NCI-H524 treated with DMSO at 0.1 percent for 48 hours (cell line): ENCODE measurements at places on chromosomes 5 and 9.

- DNase-seq, result no peak
Measured at GRCh38 chr5:122085041-122085440, 7.0 kb upstream of the LOX start.

DNA sequence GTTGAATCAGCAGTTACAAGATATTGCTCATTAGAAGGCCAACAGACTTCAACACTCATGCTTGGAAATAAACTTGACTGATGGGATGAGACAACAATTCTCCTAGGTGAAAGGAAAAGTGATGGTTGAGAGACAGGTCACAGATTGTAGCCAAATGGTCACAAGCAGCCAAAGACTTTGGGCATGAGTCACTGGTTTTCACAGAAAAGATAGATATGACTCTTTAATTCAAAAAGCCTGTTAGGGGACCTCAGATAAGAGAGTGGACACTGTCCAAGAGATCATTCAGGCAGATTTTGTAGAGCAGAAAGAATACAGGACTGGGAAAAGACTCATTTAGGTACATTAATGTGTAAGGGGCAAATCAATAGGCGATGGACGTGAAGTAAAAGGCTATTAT lies 982.5 kb downstream of the MAT2B start:
- DNase-seq, result no peak

GRCh38 chr5:154791535-154791934 lies 36.4 kb downstream of the LARP1 start:
- no peak for DNase-seq

GRCh38 chr9:105168870-105169319 lies 75.6 kb upstream of the SLC44A1 start:
- DNase-seq, result no peak

GRCh38 chr5:132756542-132756941 lies 9.3 kb downstream of the CCNI2 start:
- no peak for DNase-seq

DNA sequence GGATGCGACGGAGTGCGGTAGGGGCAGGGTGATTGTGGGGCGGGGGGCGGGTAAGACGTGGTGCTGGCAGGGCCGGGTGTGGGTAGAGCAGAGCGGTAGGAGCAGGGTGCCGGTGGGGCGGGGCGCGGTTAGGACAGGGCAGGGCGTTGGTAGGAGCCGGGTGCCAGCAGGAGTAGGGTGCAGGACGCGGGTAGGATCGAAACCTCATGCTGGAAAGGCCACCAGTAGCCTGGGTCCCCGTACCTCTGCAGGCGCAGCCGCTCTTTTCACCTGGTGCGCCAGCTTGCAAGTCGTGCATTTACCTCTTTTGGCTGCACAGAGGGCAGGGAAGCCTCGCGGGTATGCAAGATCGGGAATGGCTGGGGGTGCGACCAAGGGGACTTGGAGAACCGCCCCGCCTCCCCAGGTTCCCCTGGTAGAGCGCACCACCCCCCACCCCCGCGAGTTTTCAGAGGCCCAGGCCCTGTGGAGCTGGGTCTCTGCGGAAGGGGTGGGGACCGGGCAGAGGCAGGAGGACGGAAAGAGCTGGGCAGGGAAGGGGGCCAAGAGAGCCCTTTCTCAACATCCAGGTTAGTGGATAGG lies 104.8 kb upstream of the SIMC1 start:
- DNase-seq, result no peak

DNA sequence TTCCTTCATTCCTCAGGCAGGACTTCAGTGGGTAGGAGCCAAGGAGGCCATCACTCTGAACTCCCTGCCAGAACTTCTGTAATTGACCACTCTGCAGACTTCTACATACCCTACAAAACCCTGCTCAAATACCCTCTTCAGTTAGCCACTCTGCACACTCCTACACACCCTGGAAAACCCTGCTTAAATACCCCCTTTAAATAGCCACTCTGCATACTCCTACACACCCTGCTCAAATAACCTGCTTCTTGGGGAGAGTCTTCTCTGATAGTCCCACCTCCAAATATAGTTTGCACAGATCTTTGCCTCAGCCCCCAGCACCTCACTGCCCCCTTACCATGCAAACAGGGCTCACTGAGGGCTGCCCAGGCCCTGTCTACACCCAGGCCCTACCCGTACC lies 18.6 kb upstream of the CARD19 start:
- no peak for DNase-seq

GRCh38 chr5:178413988-178414387 lies 176.2 kb downstream of the COL23A1 start:
- no peak for DNase-seq

GRCh38 chr5:18032744-18033143 lies 398.5 kb downstream of the TAF11L14 start:
- DNase-seq, result no peak

DNA sequence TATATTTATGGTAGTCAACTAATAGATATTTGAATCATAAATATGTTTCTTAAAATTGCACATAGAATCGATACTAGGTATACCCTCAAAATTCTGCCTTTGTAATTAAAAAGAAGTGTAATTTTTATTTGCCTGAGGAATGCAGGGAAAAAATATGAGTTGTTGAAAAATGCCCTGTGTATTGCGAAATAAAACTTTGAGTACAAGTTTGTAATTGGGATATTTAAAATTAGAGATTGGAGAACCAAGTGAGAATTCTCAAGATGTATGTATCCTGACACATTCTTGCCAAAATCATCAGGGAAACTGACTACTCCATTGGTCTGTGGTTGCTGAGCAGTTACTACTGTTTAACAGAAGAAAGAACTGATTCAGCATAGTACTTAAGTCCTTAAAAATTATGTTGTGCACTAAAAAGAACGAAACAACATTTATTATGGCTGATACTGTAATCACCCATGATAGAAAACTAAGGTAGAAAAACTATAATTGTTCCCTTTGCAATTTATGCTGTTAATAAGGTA lies 36.0 kb downstream of the ST8SIA4 start:
- DNase-seq, result no peak

GRCh38 chr5:30368064-30368463 lies 825.4 kb upstream of the CDH6 start:
- no peak for DNase-seq

DNA sequence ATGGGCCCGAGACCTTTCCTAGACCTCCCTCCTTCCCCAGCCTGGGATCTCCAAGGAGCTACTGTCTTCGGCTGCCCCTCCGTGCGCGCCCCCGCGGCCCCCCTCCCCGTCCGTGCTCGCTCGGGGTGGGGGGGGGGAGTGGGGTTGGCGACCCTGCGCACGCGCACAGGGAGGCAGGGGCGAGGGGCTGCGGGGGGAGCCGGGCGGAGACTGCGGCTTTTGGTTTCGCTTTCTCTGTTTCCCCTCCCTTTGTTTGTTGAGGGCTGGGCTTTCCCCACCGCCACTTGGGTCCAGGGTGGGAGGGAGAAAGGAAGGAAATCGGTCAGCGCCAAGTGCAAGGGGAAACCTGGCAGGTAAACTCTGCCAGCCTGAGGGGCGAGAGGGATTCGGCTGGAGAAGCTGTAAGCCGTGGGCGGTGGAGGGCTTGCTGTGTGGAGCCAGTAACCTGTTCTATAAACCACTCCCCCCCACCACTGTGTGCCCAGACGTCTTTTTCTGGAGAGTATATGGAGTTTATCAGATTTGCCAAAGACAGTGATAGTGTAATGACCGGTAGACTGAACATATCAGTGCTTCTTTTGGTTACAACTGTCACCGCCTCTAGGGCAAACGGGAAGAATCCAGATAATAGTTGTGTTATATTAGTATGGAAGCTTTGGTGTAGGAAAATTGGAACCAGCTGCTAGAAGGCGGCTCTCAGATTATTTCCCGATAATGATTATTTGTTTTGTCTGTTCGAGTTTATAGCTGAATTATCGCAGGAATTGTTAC lies 684 bp downstream of the DNAJA1 start:
- no peak for DNase-seq

- no peak for DNase-seq
Measured at GRCh38 chr9:133560311-133560710, 25.8 kb downstream of the ADAMTSL2 start.

GRCh38 chr5:103021314-103021713 lies 98.6 kb downstream of the GIN1 start:
- no peak for DNase-seq

DNA sequence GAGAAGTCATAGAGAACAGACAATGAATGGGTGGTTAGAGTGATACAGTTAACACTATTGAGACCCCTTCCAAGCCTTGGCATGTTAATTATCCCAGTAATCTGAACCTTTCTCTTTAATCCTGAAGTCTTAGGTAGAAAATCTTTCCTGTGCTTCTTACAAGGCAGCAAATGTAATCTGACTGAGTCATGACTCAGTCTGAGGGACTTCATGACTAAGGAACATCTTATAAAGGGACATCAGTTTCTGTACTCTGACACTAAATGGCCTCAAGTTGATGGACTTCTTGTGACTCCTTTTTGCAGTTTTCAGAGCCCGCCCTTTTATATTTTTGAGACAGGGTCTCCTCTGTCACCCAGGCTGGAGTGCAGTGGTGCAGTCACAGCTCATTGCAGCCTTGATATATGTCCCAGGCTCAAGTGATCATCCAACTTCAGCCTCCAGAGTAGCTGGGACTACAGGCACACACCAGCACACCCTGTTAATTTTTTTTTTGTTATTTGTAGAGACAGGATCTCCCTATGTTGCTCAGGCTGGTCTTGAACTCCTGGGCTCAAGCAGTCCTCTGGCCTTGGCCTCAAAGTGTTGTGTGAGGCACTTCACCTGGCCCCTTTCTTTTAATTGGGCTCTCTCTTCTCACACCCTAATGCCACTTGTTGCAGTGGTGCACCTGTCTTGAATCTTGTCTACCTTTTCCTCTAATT lies 9.5 kb downstream of the EXOSC3 start:
- no peak for DNase-seq

DNA sequence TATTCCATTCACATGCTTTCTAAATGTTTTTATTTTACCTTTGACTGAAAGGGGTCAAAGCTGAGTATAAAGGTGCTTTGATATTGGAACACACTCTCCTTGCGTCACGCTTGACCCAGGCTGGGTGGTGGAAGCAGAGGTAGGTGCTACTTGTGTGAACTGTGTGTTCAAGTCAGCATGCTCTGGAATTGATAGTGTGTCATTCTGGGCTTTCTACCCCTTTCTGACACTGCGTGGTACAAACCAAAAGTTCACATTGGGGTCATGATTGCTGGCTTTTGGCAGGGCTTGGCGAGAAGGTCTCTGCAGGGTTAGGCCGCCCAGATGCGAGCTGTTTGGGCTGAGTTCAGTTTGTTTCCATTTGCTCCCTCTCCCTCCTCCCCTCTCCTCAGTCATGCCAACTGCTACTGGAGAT lies 131.8 kb downstream of the ADAMTSL1 start:
- DNase-seq, result no peak

DNA sequence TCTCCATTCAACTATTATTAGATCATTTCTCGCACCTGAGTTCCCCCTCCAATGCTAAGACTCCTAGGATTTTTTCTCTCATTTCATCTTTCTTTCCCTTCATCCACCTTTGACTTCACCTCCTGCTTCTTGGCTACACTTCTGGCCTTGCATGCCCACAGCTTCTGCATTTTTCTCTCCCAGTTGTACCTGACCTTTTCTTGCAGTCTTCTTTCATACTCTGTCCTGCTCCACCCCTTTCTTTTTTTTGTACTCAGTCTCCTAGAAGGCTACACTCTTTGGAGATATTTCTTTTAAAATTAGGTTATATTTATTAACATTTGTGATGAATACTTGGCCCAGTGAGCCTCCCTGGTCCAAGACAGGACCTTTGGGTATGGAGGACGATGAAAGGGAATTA lies 190.4 kb downstream of the DEPDC1B start:
- DNase-seq, result no peak

DNA sequence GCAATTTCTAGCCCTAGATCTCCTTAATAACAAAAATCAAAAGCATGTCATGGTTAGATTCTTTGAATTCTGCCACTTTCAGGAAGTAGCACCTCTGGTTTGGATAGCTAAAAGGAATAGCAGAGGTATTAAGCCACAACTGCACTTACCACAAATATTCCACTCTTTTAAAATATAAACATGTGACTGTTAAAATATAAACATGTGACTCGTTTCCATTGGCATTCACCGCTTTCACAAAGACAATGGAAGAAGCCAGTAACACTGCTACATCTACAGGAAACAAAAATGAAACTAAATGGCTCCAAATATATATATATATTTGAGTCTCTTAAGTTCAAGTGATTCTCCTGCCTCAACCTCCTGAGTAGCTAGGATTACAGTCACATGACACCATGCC lies 222.9 kb downstream of the ARL15 start:
- DNase-seq, result no peak

DNA sequence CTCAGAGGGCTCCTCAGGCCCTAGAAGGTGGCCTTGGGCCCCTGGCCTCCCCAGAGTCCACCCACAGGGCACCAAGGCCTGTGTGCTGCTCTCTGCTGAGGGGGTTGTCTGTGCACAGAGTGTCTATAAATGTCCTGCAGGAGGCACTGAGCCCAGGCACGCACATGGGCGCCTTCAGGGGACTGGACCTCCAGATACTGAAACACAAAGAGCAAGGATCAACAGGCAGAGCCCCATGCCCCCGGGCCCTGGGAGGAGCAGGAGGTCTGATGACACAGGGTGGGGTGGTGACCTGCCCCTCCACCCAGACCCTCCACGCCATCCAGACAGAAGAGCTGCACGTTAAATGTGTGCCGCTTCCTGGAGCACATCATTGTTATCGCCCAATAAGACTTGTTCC lies 64.6 kb upstream of the SIMC1 start:
- DNase-seq, result no peak

GRCh38 chr5:176722757-176723156 lies 75.5 kb downstream of the TSPAN17 start:
- DNase-seq, result no peak

DNA sequence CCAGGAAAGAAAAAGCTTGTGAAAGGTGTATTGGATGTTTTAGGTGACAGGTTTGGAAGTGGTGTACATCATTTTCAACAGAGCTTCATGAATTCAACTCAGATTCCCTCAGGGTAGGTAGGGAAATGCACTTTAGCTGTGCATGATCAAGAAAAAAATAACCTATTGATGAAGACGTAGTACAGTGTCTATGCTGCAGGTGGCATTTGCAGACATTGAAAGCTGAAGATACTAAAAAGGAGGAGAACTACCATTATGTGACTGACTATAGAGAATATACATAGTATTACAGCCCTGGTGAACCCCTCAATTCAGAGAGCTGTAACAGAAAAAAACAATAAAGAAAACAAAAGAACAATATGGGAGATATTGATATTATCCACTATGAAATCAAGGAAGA lies 2344.7 kb upstream of the ACO1 start:
- no peak for DNase-seq

DNA sequence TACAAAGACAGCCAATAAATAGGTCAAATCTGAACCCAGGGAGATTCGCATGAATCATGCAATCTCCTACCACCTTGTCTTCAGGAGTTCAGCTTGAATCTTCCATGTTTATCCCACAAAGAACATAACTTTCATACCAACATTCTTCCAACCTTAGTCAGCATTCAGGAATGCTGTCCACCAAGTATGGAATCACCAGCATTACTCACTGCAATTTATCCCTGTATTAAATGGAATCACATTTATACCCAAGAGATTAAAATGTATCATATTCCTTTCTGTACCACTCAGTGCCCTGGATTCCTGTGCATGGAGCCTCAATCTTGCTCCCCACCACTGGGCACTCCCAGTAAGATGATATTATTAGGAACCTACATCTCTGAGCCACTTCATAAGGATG lies 162.6 kb downstream of the GLIS3 start:
- DNase-seq, result no peak
